Hematopoietic multipotent progenitor cell treated with erythropoietin and hydrocortisone succinate and interleukin-3 and kit ligand, for 17 days (in vitro differentiated cells): ENCODE measurements at places on chromosomes 3 and 15.

- DNase-seq: peak; percentile 92
These were observed 13.3 kb upstream of the PAQR9 start for GRCh38 chr3:142976621-142977398.

GRCh38 chr15:23384371-23384770, 29.8 kb downstream of the GOLGA8S start:
- DNase-seq: no peak

- no peak for DNase-seq
These were observed 313.4 kb downstream of the CNTN3 start for GRCh38 chr3:74301056-74301455.

DNA sequence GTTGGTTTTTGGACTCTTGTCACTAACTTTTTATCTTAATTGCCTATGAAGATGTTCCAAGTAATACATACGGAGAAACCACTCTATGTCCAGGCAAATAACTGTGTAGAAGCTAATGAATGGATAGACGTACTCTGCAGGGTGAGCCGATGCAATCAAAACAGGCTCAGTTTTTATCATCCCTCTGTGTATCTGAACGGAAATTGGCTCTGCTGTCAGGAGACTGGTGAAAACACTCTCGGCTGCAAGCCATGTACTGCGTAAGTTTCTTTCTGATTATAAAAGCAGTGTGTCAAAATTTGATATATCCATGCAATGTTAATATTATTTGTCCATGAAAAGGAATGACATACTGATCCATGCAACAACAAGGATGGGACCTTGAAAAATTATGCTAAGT, 121.6 kb downstream of the RASA2 start:
- no peak for DNase-seq

- no peak for DNase-seq
These were observed 8.3 kb downstream of the DAPK2 start for GRCh38 chr15:64037966-64038365.

DNA sequence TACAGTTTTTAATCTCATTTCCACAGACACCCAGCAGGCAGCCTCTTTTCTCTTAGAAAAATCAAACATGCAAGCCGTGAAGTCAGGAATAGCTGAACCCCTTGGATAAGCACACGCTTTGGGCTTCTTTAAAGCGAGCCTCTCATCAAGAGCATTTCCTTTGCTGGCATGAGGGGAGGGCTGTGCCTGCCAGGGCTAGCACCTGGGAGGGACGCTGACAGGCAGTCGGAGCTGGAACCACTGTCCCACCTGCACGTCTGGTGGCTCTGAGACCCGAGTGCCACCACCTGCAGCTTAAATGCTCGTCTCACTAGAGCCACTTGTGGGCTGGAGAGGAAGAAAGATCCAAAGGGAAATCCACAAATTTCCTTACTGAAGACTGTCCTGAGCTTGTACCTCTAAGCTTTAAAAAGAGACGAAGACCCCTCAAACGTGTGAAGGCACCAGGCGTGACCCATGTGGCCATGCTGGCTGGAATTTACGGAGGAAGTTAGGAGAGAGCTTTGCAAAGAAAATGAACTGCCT, 9.4 kb downstream of the MAP6D1 start:
- no peak for DNase-seq

GRCh38 chr3:23668430-23668904, 137.3 kb upstream of the UBE2E1 start:
- DNase-seq: no peak

- no peak for DNase-seq
These were observed 806.7 kb upstream of the EPHA6 start for GRCh38 chr3:96007650-96008195.

- no peak for DNase-seq
These were observed 54.0 kb upstream of the GADL1 start for GRCh38 chr3:30948426-30948825.

- no peak for DNase-seq
These were observed 17.3 kb downstream of the KPNA1 start for GRCh38 chr3:122497425-122497824.

DNA sequence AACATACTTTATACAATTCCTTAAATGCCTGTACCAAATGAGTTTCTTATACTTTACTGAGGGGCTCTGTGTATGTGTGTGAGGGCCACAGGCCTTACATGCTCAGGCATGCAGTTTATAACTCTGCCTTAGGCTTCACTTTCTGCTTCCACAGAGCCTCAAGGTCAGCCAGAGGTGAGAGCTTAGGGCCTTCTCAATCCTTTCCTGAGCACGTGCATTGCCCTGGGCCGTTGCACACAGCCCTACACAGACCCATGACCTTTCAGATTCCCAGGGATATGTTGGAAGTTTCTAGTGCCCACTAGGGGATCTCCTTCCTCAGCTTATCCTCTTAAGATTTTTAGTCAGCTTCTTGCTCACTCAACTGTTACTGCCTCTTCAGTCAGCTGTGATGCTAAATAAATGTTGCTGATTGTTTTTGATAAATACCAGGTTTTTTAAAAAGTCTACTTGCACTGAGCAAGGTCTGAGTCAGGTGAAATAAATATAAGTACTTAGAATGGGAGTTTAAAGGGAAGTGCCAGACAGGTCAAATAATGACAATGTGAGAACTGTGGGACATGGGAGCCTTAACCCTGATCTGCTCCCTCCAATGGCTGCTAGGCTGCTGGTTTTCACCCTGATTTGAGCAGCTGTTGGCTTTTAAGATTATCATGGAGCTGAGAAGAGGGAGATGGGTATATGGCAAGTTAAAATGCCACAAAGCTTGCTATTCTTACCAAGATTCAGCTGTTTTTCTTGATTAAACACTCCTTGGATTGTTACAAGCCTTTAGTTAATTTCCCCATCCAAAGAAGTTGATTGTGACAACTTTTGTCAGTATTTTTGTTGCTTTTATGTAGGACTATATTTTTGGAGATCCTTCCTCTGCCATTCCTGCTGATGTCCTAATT, 169.5 kb downstream of the PLD1 start:
- DNase-seq: no peak

- peak; percentile 34 for DNase-seq
These were observed 57.0 kb downstream of the IQSEC1 start for GRCh38 chr3:13016083-13016720.

GRCh38 chr3:115709931-115710330, 86.6 kb downstream of the GAP43 start:
- DNase-seq: no peak

- DNase-seq: no peak
These were observed 512.6 kb upstream of the ADAMTS9 start for GRCh38 chr3:65200310-65200970.

GRCh38 chr15:70164910-70165715, 67.4 kb upstream of the TLE3 start:
- no peak for DNase-seq

DNA sequence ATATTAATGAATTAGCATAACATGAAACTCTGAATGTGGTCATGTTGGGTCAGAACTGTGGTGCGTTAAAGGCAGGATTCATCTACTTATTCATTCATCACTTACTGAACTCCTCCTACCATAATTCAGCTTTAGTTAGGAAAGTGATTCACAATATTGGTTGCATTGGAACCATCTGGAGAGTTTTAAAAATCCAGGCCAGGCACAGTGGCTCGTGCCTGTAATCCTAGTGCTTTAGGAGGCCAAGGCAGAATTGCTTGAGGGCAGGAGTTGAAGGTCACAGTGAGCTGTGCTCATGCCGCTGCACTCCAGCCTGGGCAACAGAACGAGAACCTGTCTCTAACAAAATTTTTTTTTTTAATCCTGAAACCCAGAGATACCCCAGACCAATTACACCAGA, 44.2 kb upstream of the ATG7 start:
- no peak for DNase-seq

GRCh38 chr3:52280050-52280461, 1.6 kb upstream of the WDR82 start:
- DNase-seq: peak; percentile 25

DNA sequence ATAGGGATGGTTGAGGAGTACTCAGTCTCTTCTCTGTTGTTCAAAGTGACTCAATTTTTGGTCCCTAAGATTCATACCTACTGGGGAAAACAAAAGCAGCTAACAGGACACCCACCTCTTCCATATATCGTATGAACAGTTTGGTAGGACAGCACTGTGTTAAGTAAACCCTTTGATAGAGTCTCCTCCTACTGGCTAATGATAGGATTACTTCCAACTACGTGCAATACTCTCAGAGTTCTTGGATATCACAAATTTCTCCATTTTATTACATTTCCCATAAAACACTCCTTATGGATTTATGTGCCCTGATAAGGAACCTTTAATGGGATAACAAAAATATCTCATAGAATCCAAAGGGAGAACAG, 200.2 kb upstream of the GOLGA6L4 start:
- no peak for DNase-seq

- no peak for DNase-seq
These were observed at the start of gene CHST13 for GRCh38 chr3:126523745-126524428. TSS of gene CHST13 (plus strand) at chr3:126524155. CDS start at chr3:126524333, 178 bp downstream.

- DNase-seq: no peak
These were observed 257.9 kb downstream of the NTRK3 start for GRCh38 chr15:87998630-87999029.

- DNase-seq: no peak
These were observed 5.1 kb upstream of the KLHL40 start for GRCh38 chr3:42680271-42680670.

- no peak for DNase-seq
These were observed 149.0 kb downstream of the APBA2 start for GRCh38 chr15:29034593-29035335.

DNA sequence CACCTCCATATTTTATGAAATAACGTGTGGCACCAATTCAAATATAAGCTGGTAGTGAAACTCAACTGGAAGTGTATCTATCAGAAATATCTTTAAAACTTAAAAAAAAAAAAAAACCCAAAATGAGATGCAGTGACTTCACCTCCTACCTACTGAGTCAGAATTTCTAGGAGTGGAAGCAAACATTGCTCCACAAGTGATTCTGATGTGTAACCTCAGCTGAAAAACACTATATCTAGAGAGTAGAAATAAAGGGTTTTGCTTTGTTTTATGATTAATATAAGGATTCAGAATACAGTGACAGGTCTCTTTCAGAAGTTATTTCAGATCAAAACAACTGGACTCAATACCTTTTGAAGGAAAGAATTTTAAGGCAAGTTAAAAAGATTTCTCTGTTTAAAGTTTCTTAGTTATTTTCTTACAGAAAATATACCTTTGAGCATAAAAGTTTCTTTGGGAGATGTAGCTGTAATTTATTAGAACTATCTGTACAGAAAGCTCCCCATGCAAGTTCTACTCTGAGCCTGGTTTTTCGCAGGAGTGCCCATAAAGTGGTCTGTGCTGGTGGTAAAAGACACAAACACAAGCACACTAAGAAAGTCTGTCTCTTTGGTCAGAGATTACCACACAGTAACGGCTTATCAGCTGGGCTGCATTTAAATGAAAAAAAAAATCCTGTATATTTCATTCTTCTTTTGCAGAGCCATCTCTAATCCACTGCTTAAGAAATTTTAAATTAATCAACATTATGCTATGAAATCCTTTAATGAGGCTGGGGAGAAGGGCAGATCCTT, 59.9 kb upstream of the PPIB start:
- no peak for DNase-seq

DNA sequence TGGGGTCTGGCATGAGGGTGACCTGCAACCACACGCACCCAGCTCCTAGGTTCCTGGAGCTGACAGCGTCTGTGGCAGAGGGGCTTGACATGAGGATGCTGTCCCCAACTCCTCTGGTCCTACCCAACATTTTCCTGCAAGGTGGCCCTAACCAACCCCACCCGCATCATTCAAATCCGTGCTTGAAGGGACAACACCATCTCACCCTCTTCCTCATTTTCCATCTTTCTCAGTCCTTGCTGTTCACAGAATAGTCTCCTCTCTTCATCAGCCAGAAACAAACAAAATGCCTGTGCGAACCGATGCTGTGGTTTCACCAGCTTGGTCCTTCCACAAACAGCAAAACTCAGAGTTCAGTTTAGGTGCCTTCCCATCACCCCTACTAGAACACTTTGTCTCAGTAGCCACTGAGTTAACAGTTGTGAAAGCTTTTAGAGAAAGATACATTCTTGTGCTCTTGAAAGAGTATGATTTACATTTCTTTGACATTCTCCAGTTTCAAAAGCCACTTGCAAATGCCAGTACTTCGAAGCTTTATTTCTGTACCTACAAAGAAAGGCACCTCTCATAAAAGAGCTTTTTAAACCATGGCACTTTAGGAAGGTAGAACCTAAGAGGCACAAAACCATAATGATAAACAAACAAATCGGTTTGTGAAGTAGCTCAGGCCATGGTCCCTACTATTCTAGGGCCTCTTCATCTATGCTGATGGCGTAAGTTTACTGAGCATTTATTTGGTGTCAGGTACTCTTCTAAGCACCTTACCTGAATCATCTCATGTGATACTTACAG, 360.1 kb downstream of the SHQ1 start:
- DNase-seq: no peak

- DNase-seq: no peak
These were observed 93.3 kb upstream of the HACD2 start for GRCh38 chr3:123678108-123678511.

DNA sequence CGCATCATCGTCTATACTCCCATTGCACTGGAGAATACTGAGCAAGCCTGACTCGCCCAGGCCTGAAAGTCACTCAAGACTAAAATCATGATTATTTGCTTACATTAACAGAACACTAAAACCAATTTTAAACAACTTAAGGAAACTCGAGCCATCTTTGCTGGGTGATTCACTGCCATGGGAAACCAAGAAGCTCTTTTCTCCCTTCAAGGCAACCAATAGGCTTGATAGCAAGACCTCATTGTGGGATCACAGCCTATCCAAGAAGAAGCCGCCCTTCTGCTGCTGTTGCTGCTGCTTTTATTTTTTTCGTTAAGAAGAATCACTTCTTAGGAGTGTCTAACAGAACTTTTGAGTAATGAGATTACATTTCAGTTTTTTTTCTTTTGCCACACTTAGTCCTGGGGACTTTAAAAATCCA, 479.4 kb downstream of the FOXP1 start:
- DNase-seq: no peak

DNA sequence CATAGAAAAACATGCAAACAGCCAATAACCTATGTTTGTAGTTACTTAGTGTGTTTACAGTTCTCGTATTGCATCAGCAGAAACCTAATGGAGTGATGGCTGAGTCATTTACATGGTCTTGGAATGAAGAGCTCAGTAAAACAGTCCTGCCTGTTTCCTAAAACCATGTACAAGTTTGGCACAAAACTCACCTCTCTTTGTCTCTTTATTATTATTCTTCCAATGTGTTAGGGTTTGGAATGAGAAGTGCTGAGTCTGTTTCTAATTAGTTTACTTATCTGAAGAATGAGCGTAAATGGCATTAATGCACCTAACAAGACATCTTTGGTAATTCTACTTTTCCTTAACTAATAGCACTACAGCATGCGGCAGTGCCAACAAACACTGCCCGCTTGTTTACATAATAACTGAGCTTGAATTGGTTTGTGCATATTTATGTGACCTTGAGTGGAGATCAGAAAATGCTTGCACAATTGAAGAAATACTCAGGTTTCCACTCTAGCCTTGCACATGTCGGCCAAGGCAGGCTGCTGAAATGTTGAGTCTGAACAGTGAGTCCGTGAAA, 385.4 kb upstream of the SEMA6D start:
- DNase-seq: no peak

GRCh38 chr3:36494461-36495109, 114.3 kb downstream of the STAC start:
- DNase-seq: no peak

- no peak for DNase-seq
These were observed 73.1 kb upstream of the HES1 start for GRCh38 chr3:194062830-194063229.
